ENCODE measurements at places on chromosomes 5 and 9.

DNA sequence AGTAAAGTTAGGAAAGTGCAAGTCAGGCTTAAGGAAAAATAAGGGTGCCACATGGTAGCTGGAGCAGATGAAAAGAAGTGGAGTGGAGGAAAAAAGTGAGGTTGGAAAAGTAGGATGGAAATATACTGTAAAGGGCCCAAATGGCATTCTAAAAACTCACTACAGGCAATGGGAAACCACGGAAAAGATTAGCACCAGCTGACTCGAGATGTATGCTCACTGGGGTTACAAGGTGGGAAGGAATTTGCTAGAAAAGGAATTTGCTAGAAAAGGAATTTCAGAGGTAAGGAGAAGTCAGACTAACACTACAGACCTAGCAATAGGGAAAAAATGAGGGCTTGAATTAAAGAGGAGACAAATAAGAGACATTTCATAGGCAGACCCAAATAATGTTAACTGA is 3.6 kb downstream of the PSMD5 start:
- DNase-seq = no peak

DNA sequence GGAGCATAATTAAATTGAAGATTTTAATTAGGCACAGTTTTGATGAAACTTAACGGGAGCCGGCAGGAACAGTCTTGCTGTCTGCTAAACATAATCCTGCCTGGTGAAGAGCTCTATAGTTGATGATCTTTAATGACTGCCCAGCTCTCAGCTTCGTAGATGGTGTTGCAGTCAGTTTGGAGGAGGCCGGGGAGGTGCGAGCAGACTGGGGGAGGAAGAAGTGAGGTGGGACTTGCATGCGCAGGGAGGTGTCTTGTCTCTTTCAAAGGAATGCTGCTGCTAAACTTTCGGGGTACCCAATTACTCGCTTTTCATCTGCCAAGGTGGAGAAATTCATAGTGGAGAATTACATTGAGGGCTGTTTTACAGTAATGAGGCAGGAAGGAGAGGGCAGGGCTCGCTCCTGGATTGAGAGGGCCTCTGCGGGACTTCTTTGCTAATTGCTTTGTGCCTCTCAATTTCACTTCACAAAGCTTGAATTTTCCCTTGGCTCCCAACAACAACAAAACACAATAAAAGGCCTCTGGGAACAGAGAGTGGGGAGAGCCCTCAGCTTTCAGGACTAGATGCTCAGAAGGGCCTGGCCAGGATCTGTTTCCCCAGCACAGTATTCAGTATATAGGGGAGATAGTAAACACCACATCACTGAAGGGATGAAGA is 257.9 kb upstream of the ADRA1B start:
- DNase-seq = no peak

GRCh38 chr5:76601470-76601869 is 21.7 kb downstream of the F2RL2 start:
- no peak for DNase-seq

- no peak for DNase-seq
Observed at GRCh38 chr5:73314395-73315257, 134.0 kb downstream of the FOXD1 start.

DNA sequence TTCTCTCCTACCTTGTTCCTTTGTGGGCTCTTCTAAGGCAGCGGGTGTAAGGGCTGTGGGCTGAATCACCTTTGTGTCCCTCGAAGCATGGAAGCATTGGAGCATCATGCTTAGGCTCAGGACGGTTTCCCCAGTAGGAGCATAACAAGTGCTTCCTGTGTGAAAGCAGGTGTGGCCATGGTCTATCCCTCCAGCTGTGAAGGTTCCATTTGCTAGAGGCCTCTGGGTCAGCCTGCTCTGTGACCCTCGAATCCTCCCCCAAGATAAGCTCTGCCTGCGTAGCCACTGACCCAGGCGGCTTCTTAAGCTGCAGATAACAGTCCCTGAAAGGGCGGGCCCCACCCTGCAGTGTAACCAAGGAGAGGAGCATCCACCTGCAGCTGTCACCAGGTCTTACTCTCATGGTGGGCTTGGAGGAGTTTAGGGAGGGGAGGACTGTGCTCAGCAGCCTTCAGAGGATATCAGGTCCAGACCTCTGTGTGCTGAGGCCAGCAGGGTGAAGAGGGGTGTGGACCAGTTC is 8.4 kb upstream of the NDST1 start:
- DNase-seq = no peak

DNA sequence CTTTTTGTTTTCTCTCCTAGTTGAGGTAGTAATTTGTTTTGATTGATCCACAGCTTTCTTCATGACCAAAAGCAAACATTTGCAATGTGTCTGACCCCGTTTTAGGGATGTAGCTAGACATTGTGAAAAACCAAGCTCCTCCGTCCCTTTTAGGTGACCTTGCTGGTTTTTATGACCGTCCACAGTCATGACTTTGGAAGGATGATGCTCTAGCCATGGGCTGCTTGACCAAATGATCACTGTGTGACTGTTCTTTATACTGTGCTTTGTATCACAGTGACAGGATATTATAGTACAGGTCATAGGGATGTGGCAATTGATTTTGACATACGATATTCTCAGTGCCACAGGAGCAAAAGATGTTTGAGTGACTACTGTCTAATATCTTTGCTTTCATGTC is 54.4 kb downstream of the KCNN2 start:
- DNase-seq = no peak

- no peak for DNase-seq
Observed at GRCh38 chr5:83548581-83548980, 77.0 kb downstream of the VCAN start.

DNA sequence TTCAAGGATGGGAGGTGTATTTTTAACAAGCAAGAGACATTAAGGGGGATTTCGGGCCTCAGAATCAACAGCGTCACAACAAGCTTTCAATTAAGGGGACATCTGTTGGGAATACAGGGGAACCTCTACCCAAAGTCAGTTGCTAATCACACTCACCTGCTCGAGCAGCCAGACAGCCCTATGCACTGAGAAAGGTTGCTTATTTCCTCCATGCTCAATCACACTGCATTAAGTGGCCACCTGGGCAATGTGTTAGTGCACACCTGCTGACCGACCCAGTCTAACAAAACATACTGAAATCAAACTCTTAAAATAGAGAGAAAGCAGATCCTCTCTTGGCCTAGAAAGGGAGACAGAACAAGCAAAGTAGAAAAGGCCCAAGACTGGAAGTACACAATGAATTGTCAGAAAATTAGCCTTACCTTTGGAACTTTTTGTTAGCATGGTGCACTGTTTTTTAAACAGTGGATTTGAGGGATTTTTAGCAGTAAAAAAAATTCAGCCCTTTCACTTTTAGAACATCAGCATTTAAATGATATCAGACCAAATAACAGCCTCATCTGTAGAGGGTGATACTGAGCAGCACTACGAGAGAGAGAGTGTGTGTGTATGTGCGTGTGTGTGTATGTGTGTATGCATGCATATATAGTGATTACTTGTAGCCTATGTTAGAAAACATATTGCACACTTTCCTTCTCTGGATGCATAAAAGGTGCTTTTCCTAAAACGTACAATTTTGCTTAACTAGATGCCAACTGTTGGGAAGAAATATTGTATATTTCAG is 1118.6 kb upstream of the DMAC1 start:
- DNase-seq = no peak

Data from right renal pelvis (tissue), 4 donors.